LoVo (cell line): ENCODE measurements at places on chromosomes 2 and 18.

DNA sequence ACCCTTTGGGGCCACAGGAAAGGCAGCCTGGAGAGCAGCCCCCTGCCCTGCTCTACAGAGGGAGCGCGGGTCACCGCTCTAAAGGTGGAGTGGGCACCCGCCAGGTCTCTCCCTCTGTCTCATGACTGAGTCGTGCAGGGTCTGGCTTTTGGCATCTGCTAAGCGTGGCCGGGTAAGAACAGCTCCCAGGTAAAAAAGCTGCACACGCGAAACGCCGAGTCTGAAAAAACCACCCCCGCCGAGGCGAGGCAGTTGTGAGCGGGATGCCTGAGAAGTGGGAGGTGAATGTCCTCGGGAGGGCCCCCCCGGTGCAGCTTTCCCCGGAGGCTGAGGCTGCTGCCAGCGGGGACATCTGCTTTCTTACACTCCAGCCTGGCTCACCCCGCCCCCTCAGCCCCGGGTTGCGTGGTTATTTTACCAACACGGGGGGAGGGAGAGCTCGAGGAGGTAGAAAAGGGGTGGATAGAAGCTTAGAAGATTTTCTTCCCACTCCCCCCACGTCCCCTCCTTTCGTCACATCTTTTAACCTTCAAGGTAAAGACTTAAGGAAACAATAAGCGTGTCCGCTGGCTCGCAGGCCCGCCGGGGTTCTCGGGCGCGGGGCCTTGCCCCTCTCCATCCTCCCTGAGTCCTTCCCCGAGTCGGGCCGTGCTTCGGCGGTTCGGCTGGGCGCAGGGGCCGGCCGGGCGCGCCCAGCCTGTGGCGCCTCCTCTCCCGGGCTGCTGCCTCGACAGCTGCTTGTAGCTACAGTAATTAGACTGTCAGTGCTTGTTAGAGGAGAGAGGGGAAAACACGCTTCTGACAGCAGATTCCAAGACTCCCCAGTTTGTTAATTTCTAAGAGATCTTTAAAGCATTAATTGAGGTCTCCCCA, 70.6 kb upstream of the PSMD14 start:
- no peak for DNase-seq

DNA sequence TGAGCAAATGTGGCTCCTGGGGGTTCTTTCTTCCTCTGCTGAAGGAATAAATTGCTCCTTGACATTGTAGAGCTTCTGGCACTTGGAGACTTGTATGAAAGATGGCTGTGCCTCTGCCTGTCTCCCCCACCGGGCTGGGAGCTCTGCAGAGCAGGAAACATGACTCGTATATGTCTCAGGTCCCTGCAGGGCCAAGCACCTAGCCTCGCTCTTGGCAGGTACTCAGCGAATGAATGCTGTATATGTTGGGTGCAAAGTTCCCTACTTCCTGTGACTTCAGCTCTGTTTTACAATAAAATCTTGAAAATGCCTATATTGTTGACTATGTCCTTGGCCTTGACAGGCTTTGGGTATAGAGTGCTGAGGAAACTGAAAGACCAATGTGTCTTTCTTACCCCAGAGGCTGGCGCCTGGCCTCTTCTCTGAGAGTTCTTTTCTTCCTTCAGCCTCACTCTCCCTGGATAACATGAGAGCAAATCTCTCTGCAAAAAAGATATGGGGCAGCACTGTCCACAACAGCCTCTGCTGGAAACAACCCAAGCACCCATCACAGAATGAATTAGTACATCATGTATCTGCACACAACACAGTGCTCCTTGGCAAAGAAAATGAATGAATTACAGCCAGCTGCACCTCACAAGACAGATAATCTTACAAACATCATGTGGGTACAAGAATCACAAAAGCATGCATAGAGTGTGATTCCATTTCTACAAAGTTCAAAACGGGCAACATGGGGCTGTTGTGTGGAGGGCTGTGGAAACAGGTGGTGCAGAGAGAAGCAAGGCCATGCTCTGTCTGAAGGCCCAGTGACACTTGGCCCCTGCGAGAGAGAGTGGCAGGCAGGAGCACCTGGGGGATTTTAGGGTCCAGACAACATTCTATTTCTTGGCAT, 6.6 kb downstream of the IL1RN start:
- DNase-seq = no peak

- no peak for DNase-seq
These were observed 48.7 kb upstream of the FAHD2A start for GRCh38 chr2:95353613-95354468.

- no peak for DNase-seq
These were observed 615.0 kb upstream of the FANCL start for GRCh38 chr2:58856100-58856499.

- DNase-seq = no peak
These were observed 400.2 kb upstream of the MYT1L start for GRCh38 chr2:2731101-2731815.

DNA sequence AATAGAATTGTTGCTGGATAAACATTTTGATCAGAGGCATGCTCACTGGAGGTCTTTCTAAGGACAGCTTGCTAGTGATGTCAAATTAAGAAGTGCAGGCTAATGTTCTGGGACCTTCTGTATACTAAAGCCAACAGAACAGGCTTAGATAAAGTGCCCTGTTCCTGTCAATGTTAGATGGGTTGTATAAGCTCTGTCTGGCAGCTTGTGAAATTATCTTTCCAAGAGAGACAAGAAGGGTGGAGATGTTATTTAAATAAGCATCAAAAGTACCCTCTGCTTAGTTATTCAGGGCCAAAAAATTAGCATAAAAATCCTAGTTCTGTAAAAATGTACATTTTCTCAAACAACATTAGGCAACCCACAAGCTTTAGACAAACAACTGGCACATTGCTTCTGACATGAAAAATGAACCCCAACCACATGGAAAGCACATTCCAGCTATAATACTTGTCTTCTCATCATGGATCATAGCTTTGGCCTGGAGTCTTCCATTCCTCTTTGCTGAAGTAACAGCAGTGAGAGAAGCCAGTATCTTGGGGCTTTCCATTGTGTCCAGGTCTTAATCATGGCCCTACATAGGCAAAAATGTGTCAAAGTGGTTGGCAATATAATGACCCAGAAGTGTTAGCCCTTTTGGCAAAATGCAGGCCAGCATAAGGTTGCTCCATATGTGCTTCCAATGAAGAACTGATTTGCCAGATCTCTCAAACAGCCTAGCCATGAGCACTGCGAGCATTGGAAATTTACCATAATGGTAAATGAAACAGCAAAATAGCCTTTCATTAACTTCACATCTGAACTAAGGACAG, 478.1 kb upstream of the ZNF804A start:
- DNase-seq = no peak

GRCh38 chr2:236965021-236965840, 120.5 kb upstream of the COPS8 start:
- DNase-seq = no peak

DNA sequence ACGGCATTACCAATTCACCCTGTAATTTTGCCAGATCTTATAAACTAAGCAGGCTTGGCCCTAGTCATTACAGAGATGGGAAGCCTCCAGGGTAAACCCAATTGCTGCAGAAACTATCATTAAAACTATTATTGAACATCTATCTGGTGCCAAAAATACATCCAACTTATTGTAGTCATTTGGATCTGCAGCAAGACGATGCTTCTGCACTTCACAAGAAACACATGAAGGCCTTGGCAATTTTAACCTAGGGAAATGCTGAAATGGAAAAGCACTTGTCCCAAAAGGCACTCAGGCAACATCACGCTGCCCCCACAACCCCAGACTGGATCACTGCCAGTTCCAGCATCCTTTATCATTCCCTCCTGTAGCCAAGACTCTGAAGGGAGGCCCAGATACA, 85.3 kb upstream of the ACVR2A start:
- no peak for DNase-seq

GRCh38 chr2:23497536-23497935, 112.6 kb downstream of the KLHL29 start:
- no peak for DNase-seq

DNA sequence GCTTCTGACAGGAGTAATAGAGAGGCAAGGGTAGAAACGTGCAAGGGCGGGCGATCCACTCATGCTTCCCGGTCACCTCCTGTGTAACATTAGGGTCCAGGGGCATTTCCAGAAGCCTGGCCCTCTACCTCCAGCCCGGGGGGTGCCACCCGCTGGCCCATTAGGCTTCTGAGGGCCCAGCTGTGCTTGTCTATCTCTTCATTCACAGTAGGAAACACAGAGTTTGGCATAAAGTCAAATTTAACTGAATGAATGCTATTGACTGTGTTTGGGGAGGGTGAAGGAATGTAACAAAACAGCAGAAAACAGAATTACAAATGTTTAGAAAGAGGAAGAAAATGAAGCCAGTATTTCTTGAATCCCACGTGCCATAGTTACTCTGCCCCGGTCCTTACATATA, 112.4 kb upstream of the SLC66A3 start:
- no peak for DNase-seq

DNA sequence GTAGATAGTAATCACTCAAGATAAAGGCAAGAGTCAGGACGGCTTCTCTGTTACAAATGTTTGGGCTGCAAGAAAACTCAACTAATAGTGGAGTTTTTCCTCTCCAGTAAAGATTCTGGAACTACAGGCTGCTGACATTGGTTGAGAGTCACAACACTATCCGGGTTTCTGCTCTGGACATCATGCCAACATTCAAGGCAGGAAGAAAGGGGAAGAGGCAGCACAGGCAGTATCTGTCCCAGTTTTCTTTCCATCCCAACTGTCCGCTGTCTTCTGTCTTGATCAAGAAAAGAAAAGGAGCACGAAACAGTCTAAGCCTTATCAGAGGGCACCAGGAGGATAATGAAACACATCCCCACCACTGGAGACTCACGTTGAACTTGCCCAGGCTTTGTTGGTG, 132.1 kb downstream of the MAIP1 start:
- DNase-seq = no peak

DNA sequence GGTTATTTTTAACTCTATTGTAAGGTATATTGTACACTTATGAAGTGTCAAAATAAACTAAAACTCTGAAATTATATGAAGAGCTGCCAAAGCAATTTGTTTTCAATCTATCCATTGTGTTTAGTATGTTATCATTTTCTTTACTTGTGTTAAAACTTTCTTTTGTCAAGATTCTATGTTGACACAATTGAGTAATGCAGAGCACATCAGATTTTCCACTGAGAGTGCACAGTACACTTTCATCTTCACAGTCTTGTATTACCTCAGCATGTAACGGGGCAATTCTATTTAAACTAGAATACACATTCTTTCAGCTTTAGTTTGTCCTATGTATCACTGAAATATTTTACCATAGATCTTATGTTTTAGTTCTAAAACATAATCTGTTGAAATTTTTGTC, 304.4 kb upstream of the ZC3H15 start:
- no peak for DNase-seq

- no peak for DNase-seq
These were observed 13.3 kb upstream of the POLE4 start for GRCh38 chr2:74944987-74945787.

- no peak for DNase-seq
These were observed 16.4 kb upstream of the ARMC9 start for GRCh38 chr2:231181860-231182512.

DNA sequence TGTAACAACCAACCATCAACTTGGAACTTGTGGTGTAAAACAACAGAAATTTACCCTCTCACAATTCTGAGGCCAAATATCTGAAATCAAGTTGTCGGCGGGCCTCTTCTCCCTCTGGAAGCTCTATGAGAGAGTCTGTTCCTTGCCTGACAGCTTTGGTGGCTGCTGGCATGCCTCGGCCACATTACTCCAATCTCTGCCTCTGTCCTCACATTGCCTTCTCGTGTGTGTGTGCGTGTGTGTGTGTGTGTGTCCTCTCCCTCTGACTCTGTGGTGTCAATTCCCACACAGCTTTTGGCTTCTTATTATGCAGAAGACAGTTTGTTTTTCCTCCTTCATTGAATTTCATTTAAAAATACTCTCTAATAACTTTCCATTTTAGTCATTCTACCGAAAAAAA, 50.4 kb downstream of the ZDBF2 start:
- DNase-seq = no peak

GRCh38 chr2:14535156-14535555, 97.4 kb upstream of the LRATD1 start:
- DNase-seq = no peak

DNA sequence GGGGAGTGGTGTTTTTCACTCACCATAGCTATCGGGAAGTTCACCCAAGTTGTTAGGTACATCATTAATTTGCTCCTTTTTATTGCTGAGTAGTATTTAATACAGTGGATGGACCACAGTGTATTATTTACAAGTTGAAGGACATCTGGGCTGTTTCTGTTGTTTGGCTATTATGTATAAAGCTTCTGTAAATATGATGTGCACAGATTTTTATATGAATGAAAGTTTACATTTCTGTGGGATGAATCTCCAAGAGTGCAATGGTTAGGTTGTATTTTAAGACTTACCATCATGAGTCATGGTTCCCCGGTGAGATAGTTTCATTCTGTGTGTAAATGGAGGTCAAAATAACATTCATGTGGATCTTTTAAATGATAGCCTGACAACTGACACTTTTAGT, 337.4 kb downstream of the PTPRM start:
- DNase-seq = no peak

- no peak for DNase-seq
These were observed 137.6 kb downstream of the ETAA1 start for GRCh38 chr2:67534745-67535144.

DNA sequence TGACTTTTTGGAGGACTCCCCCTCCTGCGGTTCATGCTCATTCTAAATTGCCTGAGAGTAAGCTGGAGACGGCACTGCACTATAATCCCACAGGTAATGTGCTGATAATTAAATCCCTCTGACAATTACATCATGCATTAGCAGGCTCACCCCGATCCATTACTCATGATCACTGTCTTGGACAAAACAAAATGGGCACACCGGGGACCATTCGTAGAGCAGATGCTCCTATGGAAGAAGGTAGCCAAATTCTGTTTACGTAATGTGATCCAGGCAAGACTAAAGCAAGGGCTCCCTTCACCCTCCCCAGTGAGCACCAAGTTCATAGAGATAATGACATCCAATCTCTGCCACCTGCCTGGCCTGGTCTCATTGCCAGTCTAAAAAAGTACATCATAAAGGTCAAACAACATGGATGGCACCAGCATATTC, 657.1 kb upstream of the SOX11 start:
- no peak for DNase-seq

GRCh38 chr18:27967913-27968824, 208.8 kb downstream of the CDH2 start:
- no peak for DNase-seq

DNA sequence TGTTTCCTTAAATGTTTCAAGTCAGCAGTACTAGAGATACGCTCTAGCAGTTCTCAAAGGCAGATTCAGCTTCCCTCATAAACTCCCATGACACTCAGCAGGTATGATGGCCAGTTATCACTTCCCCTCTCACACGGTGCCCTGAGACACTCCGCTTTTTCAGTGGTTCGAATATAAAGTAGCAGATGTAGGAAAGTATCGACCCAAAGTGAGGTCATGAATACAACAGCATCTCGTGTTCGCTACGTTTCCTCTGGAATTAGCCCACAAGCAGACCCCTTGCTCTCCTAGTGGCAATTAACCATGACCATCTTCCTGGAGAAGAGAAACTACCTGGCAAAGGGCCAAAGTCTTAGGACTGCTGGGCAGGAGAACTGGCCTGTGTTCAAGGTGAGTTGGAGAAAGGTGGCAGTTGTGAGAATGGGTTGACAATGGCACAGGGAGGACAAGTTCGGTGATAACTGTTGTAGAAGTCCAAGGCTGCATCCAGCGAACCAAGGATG, 9.3 kb upstream of the AGBL5 start:
- no peak for DNase-seq

- no peak for DNase-seq
These were observed 75.9 kb upstream of the SLC35G4 start for GRCh38 chr18:11533513-11533890.
